GM23248 (cell line): ENCODE measurements at places on chromosomes 7 and 10.

DNA sequence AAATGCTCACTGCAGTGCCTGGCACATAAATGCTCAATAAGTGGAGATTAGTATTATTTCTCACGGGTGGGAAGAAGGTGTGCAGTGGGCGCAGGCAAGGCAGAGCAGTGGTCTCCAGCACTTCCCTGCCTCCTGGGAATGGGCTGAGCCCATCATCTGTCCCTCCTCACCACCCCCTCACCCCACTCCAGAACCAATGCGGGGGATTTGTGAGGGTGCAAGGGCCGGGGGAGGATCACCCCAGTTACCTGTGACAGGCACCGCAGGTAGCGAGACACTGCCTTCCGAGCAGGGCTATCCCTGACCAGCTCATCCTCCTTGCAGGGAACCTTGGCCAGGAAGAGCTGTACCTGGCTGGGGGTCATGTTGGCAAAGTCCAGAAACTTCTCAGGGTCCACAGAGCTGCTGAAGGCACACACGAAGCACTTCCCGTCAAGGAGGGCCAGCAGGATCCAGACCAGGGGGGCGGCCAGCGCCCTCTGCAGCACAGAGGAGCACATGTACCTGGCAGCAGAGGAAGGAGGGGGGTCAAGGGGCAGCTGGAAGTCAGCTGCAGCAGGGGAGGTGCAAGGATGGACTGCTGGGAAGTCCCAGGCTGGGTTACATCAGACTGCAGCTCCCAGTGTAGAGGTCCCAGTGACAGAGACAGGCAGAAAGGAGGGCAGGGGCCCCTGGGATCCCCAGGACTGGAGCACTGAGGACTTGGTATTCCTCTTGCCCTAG, 2.8 kb downstream of the CALHM3 start:
- DNase-seq, result peak; percentile 30
- no peak overlapping the region for H3K27ac ChIP-seq
- no peaks in the 10 kb centered on the region for H3K27me3 ChIP-seq
- H3K4me1 ChIP-seq, result peaks cover 15% of the 10 kb centered on the region
- H3K36me3 ChIP-seq, result no peaks in the 10 kb centered on the region

- peaks cover 3% of the 10 kb centered on the region; the same call in 1 of the 2 replicates for H3K4me1 ChIP-seq
- H3K4me3 ChIP-seq, result no peak overlapping the region
- H3K27me3 ChIP-seq, result peaks cover 5% of the 10 kb centered on the region; the same call in 1 of the 2 replicates
- peak; percentile 63 for DNase-seq
Observed at GRCh38 chr7:88337572-88337971, 30.9 kb upstream of the STEAP4 start.

DNA sequence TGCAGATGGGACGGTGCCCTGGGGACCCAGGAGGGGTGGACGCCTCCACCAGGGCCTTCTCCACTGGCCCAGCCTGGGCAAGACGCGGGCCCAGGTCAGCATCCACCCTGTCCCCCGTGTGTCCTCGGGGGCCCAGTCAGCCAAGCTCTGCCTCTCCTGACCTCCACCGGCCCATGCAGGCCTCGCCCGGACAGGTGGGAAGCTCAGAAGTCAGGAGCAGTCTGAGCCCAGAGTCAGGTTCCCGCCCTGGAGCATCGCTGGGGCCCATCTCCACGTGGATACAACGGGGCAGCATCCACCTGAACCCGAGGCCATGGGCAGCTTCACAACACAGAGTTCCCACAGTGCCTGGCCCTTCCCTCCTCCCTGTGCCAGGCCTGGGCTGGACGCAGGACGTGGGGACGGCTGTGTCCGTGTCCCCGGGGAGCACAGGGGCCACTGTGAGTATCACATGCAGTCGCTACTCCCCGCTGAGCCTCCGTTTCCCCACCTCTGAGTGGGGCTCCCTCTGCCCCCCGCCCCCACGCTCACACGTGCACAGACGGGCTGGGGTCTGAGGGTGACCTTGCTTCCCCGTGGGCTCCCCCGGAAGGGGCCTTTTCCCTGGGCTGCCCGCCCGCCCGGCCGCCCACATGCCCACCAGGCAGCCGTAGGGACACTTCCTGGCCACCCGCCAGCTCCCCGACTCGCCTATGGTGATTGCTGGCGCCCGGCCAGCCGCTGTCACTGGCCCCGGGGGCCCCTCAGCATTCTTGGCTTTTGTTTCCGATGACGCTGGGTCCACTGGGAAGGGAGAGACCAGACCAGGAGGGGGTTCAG, 64.3 kb downstream of the PDGFA start:
- H3K27me3 ChIP-seq, result peaks cover 20% of the 10 kb centered on the region
- DNase-seq, result no peak
- 0 out of 2 replicates have a peak, but pooled peaks cover 3% of the 10 kb centered on the region for H3K4me1 ChIP-seq
- H3K27ac ChIP-seq, result no peak overlapping the region
- H3K4me3 ChIP-seq, result no peak overlapping the region

DNA sequence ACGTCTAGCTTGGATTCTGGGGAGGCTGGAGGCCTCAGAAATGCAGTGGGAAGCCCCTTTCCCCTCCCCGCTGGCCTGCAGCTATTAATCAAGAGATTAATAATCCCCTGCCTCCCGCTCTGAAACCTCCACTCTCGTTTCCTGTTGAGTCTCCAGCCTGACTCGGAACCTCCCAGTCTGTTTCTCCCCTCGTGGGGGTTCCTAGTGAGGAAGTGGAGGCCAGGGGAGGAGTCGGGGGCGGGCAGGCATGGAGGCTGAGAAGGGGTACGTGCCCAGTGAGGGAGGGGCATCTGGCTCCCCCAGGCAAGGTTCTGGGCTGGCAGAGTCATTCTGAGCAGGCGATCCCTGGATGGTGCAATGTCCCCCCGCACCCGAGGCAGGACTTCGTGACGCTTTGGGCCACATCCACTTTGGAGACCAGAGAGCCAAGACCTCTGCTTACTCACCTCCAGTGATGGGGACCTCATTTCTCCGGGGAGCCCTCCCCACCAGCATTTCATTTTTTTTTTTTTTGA, 73.6 kb downstream of the COL26A1 start:
- DNase-seq, result no peak
- H3K4me3 ChIP-seq, result no peak overlapping the region
- no peaks in the 10 kb centered on the region for H3K4me1 ChIP-seq
- H3K27ac ChIP-seq, result no peak overlapping the region

DNA sequence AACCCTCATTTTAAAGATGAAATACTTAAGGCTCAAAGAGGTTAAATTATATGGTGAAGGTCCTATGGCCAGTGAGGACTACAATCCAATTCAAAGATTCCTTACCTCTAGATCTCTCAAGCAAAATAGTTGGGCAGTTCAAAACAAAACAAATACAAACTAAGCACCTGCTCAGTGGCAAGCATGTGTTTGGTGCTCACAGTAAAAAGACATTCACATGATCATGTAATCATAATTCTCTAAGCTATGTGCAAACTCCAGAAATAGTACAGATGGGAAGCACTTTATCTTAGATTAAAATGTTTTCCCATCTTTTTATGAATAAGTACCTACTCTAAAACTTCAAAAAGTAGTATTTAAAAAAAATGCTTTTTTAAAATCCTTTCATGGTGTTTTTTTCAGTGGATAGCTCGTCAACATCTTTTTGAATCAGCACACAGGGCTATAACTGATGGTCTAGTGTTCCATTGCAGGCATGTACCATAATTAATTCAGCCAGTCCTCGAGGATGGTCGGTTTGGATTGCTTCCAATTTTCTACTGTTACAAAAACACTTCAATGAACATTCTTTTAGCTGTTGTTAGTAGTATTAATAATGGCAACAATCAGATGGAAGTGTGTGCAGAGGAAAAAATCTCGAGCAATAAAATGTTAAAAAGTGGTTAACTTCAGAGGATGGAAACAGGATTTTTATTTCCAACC, 58.4 kb downstream of the CHCHD3 start:
- no peak overlapping the region for H3K4me3 ChIP-seq
- H3K4me1 ChIP-seq, result no peaks in the 10 kb centered on the region
- no peak for DNase-seq
- no peaks in the 10 kb centered on the region for H3K36me3 ChIP-seq
- H3K27ac ChIP-seq, result no peak overlapping the region
- H3K27me3 ChIP-seq, result no peaks in the 10 kb centered on the region
